ENCODE measurements at places on chromosomes 12 and 14.
A peak's percentile ranks its signal among the peaks of the same experiment; 100 is the strongest.

DNA sequence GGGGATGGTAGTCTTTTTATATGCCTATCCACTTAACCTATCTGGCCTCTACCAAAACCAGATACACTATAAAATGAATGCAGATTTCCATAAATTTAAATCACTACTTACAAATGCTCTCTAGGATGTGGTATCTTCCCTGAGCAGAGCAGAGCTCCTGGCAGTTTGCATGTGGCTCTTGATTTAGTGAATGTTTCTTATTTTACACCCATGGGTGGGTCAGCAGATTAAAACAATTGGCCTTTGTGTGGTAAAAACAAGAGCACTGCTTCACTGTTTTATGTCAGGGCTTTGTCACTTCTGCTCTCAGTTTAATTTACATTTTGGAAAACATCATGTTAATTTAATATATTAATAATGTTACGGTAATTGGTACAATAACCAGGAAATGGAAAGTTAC lies 5.5 kb downstream of the TAS2R19 start:
- DNase-seq: peak; percentile 66

DNA sequence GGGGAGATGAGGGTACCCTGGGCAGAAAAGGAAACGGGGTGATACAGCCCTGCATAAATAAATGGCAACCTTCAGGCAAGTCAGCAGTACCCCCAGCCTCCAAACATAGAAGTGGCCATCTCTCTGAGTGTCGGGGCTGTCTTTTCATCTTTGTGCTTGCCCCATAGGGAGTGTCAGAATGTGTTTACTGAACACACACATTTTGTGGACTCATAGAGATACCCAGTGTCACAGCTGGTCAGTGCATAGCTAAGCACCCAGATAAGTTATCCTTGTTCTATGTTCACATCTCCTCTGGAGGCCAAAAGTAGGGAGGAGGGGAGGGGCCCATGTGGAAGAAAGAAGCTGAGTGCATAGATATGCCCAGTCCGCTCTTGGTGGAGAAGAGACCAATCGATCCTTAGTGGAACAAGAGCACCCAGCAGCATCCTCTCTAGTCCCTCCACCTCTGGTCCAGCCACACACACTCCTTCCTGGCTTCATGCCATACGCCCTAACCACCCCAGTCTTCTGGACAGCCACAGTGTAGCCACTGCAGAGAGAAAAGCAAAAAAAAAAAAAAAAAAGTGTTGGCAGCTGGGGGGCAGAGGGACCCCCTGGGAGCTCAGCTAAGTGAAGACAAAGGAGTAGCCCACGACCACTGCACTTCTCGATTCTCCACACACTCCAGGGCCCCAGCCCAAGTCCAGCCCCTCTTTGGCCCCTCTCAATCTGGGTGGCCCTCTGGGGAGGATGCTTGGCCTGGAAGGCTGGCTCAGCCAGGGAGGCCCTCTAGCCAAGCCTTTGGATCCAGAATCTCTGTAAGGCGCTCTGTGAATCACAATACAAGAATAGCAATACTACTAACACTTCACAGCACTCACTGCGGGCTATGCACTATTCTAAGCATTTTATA lies 2.6 kb downstream of the ITGA7 start:
- DNase-seq: no peak

GRCh38 chr12:92208613-92209121 lies 63.0 kb upstream of the BTG1 start:
- DNase-seq: peak; percentile 25

DNA sequence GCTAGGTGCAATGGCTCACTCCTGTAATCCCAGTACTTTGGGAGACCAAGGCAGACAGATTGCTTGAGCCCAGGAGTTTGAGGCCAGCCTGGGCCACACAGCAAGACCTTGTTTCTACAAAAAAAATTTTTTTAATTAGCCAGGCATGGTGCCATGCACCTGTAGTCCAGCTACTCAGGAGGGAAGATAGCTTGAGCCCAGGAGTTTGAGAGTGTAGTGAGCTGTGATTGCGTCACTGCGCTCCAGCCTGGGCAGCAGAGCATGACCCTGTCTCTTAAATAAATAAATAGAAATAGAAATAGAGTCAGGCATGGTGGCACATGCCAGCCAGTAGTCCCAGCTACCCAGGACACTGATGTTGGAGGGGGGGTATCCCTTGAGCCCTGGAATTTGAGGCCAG lies 36.7 kb upstream of the CLIP1 start:
- no peak for DNase-seq

- DNase-seq: no peak
Measured at GRCh38 chr12:116582610-116583009, 23.4 kb downstream of the MAP1LC3B2 start.

GRCh38 chr14:95468448-95469133 lies 47.9 kb downstream of the SYNE3 start:
- no peak for DNase-seq

GRCh38 chr12:102052192-102053061 lies 9.4 kb downstream of the WASHC3 start:
- DNase-seq: no peak

DNA sequence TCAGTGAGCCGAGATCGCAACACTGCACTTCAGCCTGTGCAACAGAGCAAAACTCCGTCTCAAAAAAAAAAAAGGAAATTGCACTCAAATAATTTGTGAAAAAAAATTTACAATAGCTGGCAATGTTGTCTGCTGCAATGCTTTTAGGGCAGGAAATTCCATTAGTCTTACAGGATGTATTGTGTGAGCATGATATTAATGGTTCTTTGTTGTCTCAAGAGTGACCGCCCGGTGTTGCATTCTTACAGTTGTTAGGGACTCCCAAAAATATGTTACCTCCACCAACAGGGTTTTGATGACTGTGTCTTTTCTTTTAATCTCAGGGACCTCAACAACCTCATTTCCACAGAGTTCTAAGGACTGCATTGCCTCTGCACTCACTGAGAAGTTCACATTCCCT lies 44.8 kb downstream of the PZP start:
- DNase-seq: no peak

DNA sequence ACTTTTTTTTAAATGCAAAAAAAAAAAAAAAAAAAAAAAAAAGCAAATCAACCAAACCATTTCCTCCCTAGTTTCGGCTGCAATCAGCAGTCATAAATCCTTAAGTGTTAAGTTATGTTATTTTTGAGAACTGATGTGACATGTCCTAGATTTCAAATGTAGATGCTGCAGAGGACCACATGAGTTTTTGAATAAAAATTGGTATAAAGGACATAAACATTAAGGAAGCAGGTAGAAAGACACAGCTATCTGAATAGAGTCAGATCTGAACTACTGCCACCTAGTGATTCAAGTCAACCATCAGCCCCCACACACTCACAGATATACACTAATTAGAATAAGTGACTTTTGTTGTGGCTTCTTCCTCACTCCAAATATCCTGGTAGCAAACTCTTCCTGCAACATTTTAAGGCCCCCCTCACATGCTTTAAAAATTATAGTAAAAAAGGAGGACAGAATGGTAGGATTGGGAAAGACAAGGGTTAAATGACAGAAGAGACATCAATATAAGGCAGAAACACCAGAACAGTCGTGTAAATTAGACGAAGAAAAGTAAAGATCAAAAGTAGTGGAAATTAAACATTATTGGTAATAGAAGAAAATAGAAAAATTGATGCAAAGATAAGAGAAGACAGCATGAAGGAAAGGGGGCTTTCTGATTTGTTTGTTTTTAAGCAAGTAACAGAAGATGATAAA lies 394.5 kb upstream of the ATP2B1 start:
- DNase-seq: no peak

- no peak for DNase-seq
Measured at GRCh38 chr14:61213191-61213621, 67.9 kb downstream of the TMEM30B start.

DNA sequence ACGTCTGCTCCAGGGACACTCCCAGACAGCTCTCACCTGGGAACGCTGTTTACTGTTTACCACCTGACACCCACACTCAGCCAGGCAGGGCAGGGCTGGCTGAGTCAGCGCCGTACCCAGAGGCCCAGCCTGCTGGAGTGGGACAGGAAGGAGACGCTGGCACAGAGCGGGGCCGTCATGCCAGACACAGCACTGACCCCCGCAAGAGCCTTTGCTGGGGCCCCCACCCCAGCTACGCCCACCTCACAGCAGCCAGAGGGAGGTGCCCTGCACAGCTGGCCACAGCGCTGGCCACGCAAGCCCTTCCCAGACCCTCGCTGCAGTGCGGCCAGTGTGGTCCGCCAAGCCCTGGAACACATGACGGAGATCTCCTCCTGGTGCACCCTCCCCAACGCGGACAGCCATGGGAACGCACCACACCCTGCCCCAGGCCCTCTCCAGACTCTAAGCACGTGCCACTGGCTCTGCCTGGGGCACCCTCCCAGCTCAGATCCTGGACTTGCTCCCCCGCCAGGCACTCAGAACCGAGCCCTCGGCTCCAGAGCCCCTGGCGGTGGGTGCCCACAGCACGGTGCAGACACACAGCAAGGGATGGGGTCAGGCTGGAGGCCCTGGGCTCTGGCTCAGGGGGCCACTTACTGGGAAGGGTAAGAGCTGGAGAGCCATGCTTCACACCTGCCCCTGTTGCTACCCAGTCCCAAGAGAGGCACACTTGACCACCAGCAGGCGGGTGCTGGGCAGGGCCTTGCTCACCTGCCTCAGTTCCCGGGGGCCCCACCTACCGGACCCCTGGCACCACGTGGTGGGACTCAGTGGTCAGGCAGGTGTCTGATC lies 5.7 kb downstream of the AHNAK2 start:
- no peak for DNase-seq

All from hippocampal formation (tissue), 2 donors.